ENCODE measurements at places on chromosomes 7 and 10.

DNA sequence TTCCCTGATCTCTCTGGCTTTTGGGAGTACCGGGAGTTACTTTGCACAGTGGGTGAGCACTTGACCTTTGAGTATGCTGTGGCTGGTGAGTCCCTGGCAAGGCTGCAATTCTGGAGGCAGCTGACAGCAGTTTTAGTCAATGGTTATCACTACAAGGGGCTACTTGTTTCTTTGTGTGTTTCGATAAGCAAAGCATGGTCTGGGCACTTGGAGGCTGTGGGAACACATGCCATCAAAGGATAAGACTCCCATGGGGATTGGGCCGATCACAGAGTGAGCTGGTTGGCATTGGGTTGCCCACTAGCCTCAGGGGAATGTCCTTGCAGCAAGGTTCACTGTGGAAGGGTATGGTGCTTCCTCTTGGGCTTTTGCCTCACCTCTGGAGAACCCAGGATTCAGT lies 208.2 kb downstream of the SNX13 start:
- no peak for DNase-seq

DNA sequence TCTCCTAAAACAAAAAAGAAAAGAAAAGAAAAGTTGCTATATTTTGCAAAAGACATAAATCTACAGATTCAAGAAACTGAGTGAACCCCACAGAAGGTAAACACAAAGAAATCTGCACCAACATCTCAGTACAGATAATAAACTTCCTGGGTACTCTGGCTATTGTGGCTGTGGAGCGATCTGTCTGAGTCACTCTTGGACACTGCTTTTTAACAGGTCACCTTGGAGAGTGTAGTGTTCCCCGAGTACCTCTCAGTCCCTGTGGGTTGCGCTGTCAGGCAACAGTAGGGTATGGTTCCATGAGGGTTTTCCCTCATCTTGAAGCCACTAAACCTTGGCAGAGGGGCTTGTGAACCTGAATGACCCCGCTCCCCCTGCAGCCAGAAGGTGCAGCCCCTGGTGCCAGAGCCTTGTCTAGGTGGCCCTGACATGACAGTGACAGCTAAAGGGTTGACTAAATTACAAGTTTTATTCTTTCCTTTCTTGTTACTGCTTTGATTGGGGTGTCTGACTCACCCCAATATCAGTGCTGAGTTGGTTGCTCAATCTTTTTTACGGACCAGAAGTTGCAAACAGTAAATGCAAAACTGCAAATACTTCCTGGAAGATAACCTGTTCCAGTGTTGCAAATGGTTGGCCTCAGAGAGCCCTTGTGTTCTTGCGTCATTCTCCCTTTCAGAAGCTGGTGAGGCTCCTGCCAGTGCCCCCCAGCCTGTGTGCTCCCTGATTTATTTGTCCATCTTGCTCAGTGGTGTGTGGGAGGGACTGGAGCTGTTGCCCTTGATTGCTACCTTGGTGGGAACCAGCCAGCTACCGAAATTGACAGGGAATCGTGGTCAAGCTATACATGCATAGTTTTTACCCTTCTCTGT lies 30.6 kb downstream of the POR start:
- no peak for DNase-seq

DNA sequence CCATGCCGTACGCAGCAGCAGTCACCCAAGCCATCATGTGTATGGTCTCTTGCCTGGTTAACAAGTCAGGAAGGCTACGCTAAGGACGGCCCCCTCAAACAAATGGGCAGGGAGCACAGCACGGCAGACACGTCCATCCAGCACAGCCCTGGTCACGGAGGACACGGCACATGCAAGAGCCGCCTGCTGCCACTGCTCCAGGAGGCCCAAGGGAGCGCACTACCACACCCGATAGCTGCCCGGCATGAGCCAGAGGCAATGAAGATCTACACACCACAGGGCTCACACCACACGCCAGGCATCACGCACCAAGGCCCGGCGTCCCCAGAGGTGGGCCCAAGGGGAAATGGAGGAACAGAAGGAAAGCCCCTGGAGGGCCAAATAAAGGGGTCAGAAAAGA lies 134.2 kb downstream of the MAD1L1 start:
- no peak for DNase-seq

- DNase-seq, result no peak
These were observed 67.9 kb downstream of the ELFN1 start for GRCh38 chr7:1737956-1738355.

- no peak for DNase-seq
These were observed 287.3 kb upstream of the SP4 start for GRCh38 chr7:21140622-21141021.

DNA sequence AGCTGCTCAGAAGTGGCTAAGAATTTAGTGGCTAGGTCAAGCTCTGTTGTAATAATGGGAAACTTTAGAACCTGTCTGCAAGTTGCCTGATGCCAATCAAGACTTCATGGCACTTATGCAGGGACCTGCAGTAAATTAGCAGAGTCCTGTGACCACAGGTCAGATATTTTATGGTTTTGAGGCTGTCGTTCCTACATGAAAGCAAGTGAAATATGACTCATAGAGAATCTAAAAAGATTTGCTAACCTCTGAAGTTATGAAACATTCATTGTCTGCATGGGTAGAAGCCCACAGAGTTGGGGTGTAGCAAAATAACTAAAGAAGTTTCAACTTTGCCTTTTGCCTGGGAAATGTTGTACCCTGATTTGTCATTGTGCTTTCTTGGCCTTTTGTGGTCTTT lies 32.3 kb downstream of the SLC39A12 start:
- DNase-seq, result peak; percentile 70

GRCh38 chr10:32051926-32052325 lies 4.3 kb downstream of the KIF5B start:
- DNase-seq, result peak; percentile 39

DNA sequence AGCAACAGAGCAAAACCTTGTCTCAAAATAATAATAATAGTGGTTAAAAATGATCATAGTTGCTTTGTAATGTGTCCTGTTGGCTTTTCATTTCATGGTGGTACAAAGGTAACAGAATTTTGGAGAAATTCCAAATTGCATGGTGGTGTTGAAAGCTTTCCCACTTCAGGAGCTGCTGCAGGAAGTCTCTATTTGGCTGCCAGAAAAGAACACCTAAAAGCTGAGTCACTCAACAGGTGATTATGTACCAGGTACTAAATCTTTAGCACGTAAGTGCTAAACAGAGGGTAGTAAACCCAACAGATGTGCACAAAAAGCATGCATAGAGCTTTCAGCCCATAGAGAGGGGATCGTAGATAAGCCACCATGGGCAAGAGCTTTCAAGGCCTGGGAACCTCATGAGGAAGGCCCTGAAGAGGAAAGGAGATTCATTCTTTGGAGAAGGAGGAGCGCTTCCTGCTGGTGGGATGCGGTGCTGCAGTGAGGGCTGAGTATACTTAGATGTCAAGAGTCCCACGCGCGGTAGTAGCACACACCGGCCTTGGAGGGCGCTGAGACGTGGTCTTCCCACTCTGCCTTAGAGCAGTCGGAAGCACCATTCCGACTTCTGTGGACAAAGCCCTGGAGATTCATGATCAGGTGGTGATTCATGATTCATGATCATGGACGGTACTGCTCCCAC lies 118.7 kb downstream of the RALA start:
- DNase-seq, result no peak

DNA sequence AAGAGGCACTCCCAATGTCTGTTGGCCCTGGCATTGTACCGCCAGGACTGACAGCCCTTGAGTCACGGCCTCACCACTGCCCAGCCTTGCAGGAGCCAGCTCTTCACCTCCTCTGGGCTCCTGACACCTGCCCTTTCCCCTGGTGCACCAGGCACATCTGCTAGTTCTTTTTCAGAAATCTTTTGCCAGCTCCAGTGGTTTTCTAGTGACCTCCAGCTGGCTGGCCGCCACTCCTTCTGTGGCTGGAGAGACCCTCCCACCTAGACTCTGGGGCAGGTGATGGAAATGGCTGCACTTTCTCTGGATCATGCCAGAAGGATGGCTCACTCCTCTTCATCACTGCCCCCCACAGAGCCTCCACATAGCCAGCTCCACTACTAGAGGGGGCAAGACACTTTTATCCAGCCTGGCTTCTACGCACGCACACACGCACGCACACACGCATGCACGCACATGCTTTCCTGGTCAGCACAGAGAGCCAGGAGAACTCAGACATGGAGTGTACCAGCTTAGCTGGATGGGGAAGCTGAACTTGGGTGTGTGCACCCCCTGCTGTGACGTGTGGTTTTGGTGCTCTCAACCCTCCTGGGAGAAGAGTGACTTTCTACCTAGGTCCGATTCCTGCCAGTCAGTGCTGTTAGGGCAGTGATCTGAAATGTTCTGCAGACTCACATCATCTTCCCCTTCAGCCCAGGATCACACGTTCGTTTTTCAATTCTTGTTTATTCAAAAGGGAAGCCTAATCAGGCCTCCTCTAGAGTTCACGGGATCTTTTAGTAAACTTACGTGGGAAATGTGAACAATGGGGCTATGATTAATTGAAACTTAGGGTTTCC lies 222.0 kb downstream of the PRPF18 start:
- DNase-seq, result peak; percentile 56

GRCh38 chr10:77716458-77717317 lies 79.1 kb upstream of the KCNMA1 start:
- peak; percentile 35 for DNase-seq

DNA sequence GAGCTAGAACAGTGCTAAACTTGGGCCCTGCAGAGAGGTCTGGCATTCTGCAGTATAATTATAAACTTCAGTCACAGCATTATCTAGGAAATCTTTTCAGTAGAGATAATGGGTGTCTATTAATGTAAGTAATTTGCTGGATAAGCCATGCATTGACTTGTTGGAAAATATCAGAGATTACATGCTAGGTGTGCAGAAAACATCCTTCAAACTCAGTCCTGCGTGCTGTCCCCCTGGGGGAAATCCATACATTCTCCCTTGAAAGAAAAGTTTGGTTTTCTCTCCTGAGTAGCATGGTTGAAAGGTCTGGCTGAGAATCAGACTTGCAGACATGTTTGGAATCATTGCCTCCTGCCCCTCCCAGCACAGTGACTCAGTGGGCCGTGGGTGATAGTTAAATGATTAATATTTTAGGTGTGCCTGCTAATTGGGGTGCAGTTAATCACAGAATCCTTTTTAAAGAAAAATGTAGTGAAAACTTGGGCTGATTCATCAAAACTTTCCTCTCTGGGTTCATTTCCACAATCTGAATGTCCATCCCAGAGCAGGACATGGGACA lies 13.9 kb upstream of the PRXL2A start:
- DNase-seq, result no peak

DNA sequence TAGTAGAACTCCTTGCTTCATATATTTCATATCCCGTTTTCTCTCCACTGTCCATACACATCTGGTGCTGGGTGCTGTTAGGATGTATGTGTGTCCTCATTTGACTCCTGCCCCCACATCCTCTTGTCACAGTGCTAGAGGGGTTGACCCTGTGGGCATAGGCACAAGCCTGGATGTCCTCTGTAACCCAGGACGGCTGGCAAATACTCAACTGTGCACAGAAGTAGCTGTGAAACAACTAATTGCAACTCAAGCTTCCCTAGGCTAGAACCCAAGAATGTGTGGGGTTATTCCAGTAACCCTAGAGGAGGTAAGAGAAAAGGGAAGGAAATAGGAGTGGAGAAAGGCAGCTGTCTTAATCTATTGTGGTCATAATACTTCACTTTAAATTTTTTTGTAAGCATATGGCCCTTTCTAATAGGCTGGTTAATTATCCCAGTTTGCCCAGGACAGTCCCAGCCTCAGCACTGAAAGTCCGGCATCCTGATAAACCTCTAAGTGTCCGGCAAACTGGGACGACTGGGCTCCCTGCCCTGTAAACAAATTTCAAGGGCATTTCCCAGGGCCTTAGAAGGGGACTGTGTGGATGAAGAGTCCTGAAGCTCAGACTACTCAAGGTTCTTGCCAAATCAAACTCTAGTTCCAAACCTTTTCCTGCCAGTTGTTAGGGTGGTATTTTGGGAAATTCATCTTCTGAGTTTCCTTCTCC lies 283.2 kb upstream of the CELF2 start:
- no peak for DNase-seq

- peak; percentile 65 for DNase-seq
These were observed 546.5 kb upstream of the SEMA3D start for GRCh38 chr7:85733169-85733915.

DNA sequence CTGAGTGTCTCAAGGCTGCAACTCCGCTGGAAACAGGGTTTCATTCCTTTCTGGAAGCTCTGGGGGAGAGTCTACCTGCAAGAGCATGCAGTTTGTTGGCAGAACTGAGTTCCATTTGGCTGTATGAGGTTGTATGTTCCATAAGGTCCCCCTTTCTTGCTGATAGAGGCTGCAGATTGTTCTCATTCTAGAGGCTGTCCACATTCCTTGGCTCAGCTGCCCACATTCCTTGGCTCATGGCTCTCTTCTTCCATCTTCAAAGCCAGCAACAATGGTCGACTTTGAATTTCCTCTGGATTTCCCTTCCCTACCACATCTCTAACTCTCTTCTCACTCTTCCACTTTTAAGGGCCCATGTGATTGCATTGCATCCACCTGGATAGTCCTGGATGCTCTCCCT lies 147.3 kb upstream of the CDCA7L start:
- DNase-seq, result peak; percentile 74

GRCh38 chr7:135834266-135834665 lies 85.7 kb upstream of the FAM180A start:
- DNase-seq, result no peak

- DNase-seq, result no peak
These were observed 595.8 kb upstream of the MKI67 start for GRCh38 chr10:128721963-128722445.

DNA sequence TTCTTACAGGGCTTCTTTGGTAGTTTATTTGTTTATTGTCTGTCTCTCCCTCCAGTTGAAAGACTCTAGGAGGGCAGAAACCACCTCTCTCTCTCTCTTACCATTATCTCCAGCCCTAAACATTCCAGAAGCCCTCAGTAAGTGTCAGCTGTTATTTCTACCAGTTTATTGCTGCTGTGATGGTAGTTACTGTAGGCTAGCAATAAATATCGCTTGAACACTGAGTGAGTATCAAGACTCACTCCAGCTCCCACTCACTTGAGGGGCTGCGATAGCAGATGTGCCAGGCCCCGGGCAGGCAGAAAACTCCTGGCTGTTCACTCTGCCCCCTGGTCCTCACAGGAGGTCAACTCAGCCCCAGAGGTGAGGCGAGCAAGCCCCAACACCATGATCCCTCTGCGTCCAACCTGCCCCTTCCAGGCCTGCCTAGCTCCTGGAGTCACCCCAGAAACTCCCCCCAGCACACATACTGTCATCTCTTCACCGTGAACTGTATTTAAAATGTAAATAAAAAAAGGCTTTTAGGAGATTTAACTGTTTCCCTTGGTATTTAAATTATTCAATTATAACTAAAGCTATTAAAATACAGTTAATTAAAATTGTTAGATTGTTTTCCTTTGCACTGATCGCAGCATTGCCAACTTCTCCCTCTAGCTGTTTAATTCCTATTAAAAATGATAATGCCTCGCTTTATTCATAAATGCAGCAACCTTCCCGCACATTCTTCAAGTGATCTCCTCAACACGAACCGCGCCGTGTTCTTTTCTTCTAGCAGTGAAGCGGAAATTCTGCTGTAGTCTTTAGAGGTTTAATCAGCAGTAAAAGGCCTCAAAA lies 321.1 kb upstream of the ZMIZ1 start:
- no peak for DNase-seq
